Glomerular endothelial cell (primary cell): ENCODE measurements at places on chromosomes 4 and X. TPM values are rescaled to one million over a fixed set of nuclear protein-coding genes. Genes with fewer than 3 reads are reported as not detected.

DNA sequence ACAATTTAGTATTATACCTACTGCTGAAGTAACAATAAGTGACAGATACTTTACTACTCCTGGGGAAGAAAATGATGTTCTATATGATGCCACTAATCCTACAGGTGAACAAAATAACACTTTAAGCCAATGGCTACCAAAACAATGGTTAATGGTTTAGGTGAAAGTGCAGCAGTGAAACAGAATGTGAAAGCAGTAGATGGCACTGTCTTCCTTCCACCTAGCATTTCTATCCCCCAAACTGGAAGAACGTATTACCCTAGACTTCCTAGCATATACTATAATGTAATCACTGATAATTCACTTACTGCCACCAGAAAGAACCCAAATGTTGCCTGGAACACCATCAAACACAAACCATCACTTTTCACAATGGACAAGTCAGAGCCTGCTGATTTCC, 18.9 kb upstream of the CABS1 start:
- no peak for DNase-seq

- DNase-seq, result no peak
Measured at GRCh38 chr4:81723019-81723884, 251.5 kb upstream of the RASGEF1B start.

The WDR17 gene
- total RNA-seq, result 0.05 and 0.41 TPM in 2 replicates

GRCh38 chrX:3268829-3269228, 77.6 kb downstream of the MXRA5 start:
- DNase-seq, result no peak

DNA sequence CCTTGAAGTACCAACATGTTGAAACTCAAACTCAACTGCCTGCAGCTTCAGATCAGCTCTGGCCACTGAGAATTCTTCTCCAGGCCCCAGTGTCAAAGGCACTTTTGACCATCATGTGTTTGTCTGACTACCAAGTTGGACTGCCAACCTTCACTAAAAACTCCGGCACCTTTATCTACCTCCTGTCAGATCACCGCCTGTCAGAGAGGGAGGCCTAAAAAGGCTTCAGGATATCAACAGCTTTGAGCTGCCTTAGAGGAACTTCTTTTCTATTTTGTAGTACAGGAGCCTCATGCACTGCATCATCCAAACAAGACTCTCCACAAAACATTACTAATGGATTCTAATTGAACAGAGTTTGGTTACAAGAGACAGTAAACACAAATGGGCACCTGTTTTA, 2.8 kb downstream of the ACSL1 start:
- no peak for DNase-seq

The SMIM31 gene
- total RNA-seq, result not detected in 2 replicates

GRCh38 chr4:151455212-151455611, 46.2 kb downstream of the FHIP1A start:
- DNase-seq, result no peak
